H9 (cell line): ENCODE measurements at places on chromosomes 12 and 14. TPM values are rescaled to one million over a fixed set of nuclear protein-coding genes. Genes with fewer than 3 reads are reported as not detected.

- DNase-seq, result no peak
Observed at GRCh38 chr12:92396647-92397252, 251.1 kb upstream of the BTG1 start.

The PRPH gene
- 1.1 and 2.2 TPM in 2 replicates for total RNA-seq

DNA sequence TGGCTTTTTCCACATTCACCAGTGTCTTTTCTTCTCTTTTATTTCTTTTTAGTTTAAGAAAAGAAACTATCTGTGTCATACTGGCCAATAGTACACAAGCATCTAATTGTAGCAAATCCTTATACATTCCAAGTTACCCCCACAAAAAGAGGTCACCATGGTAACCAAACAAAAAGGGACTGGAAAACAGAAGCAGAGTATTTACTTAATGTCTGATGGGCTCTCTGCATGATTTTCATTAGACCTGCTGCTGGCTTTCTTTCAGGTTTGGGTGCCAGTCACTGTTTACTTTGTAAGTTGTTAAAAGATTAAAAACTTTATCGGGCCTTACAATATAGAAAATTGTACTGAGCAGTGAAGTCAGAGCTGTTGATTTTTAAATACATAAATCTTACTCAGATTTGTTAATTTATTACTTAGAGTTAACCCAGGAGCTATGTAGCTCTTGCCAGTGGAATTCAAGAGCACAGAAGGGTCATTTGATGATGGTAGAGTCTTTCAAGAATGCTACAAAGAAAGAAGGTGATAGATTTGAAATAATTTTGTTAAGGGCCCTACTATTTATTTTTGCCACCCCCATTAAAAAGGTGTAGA, 123.9 kb downstream of the BRMS1L start:
- DNase-seq, result no peak

DNA sequence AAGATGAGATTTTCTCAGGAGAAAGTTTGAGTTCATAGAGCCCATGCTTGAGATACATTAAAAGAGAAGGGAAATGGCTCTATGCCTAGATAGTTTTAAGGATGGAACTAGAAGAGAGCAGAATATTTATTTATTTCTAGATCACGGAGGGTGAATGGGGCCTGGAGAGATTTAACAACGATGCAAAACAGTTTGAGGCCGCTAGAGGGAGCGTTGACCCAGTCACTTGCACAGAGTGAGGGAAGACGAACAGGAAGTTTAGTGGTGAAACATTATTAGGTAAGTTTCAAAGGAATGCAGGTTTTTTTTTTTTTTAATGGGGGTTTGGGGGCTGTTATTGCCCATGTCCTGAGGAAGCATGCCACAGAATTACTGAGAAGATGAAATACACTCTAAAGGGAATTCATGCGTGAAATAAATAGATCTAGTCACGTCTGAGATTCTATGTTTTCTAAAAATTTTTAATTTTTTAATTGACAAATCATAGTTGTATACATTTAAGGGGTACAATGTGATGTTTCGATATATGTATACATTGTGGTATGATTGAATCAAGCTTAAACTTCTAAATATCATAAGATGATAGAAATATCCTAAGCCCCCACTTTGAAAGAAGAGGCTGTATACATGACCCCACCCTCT, 14.8 kb upstream of the PPP1R1A start:
- peak; percentile 72 for DNase-seq

DNA sequence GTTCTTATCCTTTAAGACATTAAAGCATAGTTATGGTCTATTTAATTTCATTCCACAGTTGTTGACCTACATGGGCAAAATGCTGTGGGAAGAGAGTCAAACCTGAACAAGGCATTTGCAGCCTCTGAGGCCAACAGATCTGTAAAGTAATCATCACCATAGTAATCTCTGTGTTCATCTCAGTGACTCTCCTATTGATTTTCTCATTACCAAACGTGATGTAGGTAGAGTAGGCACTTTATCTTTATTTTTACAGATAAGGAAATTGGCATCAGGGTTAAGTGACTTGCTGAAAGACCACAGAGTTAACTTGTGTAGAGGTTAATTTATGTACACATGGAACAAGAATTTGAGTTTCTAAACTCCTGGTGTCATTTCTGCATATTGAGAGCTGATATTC, 203.0 kb downstream of the ESR2 start:
- DNase-seq, result no peak
